NCI-H187 (cell line): ENCODE measurements at places on chromosomes 7 and 10.

- no peak for DNase-seq
Measured at GRCh38 chr7:151339651-151340382, 1.8 kb upstream of the NUB1 start.

- DNase-seq, result no peak
Measured at GRCh38 chr7:24755541-24756407, 1.5 kb downstream of the GSDME start.

- no peak for DNase-seq
Measured at GRCh38 chr10:88522715-88523114, 60.4 kb downstream of the RNLS start.

GRCh38 chr10:44126291-44126717, 258.6 kb downstream of the CXCL12 start:
- no peak for DNase-seq

- DNase-seq, result no peak
Measured at GRCh38 chr7:150369748-150370501, 1.3 kb downstream of the REPIN1 start.

GRCh38 chr10:47371629-47372485, 12.2 kb downstream of the ZNF488 start:
- no peak for DNase-seq

DNA sequence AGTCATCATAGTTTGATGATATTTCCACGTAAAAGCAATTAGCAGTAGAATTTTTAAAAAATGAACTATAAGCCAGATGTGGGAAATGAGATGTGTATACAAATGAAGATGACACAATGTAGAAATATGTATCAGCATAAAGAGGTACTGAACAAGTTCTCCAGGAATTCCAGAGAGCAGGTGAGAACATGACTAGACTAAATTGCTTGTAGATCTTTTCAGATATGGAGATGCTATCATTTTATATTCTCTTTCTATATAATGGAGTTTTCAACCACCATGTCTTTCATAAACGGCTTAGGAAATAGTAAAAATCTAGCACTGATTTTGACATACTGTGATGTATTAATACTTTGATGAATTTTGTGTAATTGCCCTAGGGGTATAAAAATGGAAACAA, 130.9 kb downstream of the SEMA3D start:
- no peak for DNase-seq

- no peak for DNase-seq
Measured at GRCh38 chr10:17782921-17783665, 26.1 kb upstream of the MRC1 start.

- no peak for DNase-seq
Measured at GRCh38 chr10:130936851-130937250, 374.7 kb downstream of the TCERG1L start.

DNA sequence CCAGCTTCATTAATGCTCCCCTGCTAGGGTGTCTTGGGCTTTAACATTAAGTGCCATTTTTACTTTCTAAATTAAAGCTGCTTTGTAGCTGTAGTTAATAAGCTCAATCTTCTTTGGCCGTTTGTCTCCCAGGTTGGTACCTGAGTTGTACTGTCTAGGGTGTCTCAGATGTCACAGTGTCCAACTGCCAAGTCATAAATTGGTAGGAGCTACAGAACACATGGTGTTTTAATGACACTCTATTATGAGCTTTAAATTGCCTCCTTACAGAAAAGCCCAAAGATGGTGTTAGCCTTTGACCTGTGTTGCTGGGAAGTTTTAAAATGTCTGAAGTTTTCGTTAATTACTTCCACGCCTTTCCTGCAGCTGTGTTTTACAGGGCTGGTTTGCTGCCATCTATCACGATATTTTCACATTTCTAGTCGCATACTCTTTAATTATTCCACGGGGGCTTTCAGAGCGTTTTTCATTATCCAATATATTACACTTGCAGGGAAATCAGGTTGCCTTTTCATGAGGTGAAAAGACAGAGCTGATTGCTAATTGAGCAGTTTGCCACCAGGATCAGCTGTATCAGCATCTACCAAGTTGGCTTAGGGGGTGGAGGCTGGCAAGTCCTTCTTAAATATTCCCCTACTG, 247.8 kb upstream of the PLPP4 start:
- DNase-seq, result no peak

DNA sequence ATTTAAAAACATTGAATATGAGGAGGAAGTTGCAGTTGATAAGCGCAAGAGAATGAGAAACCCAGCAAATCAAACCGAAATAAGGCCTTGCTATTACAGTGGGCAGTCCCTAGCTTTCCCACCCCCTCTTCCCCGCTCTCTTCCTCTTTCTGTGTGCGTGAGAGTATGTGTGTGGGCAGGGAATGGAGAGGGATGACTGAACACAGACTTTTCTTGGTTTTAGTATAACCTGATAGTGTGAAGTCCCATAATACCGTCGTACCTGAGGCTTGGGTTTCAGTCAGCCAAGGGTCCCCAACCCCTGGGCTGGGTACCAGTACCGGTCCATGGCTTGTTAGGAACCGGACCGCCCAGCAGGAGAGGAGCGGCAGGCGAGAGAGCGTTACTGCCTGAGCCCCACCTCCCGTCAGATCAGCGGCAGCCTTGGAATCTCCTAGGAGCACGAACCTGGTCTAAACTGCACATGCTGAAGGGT, 255.3 kb downstream of the CELF2 start:
- no peak for DNase-seq

DNA sequence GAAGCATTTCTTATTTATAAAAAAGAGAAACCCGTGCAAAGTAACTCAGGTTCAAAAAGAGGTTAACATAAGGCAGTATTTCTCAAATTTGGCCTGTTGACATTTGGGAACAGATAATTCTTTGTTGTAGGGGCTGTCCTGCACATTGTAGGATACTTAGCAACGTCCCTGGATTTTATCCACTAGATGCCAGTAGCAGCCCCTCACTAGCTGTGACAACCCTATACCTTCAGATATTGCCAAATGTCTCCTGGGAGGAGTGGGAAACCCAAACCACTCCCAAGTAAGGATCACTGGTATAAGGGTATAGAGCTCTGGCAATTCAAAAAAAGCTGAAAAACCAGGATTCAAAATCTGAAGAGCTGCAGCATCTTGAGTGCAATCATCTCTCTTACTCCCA, 202.3 kb upstream of the PRKCQ start:
- no peak for DNase-seq

- no peak for DNase-seq
Measured at GRCh38 chr10:88689366-88689765, 16.7 kb upstream of the LIPK start.

DNA sequence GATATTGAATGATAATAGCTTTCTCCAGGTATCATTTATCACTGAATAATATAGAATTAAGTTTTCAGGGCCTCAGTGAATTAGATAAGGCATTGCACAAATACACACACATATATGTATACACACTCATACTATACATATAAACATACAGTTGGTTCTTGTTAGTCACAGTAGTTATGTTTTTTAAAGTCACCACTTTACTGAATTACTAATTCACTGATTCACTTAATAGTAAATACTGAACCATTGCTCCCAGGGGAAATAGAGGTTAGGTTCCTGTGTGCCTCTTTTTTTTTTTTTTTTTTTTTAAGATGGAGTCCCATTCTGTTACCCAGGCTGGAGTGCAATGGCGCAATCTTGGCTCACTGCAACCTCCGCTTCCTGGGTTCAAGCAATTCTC, 33.6 kb downstream of the PRR15 start:
- no peak for DNase-seq
